Epithelial cell of umbilical artery (primary cell): ENCODE measurements at places on chromosomes 6 and 20. TPM values are rescaled to one million over a fixed set of nuclear protein-coding genes. Genes with fewer than 3 reads are reported as not detected.

The VGLL2 gene
- not detected in 2 replicates for total RNA-seq

The MOXD1 gene
- 0.32 and 0.61 TPM in 2 replicates for total RNA-seq

The CTAGE9 gene
- total RNA-seq: not detected in 2 replicates

The OR2B6 gene
- total RNA-seq: not detected in 2 replicates

The ADGRF5 gene
- 2.9 and 7.6 TPM in 2 replicates for total RNA-seq

The COL9A3 gene
- 0.30 and 0.97 TPM in 2 replicates for total RNA-seq

The KHDC1 gene
- 1.9 and 2.0 TPM in 2 replicates for total RNA-seq

The CCN5 gene
- total RNA-seq: not detected in 2 replicates

The RRAGD gene
- 0.30 and 0.32 TPM in 2 replicates for total RNA-seq
